ENCODE measurements at places on chromosomes 2 and 18. TPM values are rescaled to one million over a fixed set of nuclear protein-coding genes. Genes with fewer than 3 reads are reported as not detected.

Gene GKN1
- total RNA-seq: not detected

Gene SLC30A3
- total RNA-seq: 0.88 TPM

DNA sequence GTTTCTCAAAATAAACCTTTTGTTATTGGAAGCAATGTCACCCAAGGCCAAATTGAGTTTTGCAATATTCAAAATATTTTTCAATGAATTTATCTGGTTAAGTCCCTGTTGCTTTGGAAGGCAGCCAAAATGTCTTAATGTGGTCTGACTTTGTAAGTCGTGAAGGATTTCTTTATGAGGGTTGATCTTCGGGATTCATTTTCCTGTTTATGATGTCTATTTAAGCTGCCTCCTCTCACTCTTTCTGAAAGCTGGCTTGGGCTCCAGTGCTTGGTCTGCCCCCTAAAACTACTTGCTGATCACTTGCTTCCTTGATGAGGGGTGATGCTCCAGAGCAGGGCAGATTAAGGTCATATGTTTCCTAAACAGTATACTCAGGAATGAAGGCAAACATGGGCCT is 141.1 kb downstream of the ANTXR1 start:
- H3K36me3 ChIP-seq: no peaks in the 10 kb centered on the region
- H3K27ac ChIP-seq: peak overlapping the region; percentile 61
- H3K4me1 ChIP-seq: no peaks in the 10 kb centered on the region
- no peaks in the 10 kb centered on the region for H3K27me3 ChIP-seq
- no peak overlapping the region for H3K4me3 ChIP-seq

DNA sequence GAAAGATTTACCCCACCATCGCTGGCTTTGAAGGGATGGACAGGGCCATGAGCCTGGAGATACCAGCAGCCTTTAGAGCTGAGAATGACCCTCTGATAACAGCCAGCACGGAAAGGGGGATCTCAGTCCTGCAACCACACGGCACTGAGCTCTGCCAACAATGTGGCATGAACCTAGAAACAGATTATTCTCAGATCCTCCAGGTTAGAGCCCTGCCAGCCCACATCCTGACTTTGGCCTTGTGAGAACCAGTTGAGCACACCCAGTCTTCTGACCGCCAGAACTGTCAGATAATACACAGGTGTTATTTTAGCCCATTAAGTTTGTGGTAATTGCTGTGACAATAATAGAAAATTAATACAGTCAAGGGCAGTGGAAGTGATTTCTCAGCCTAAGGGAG is 9.4 kb upstream of the GNLY start:
- H3K36me3 ChIP-seq: no peaks in the 10 kb centered on the region
- H3K27me3 ChIP-seq: no peaks in the 10 kb centered on the region
- DNase-seq: no peak

Gene CD207
- total RNA-seq: 2.9 TPM

- no peaks in the 10 kb centered on the region for H3K36me3 ChIP-seq
- no peaks in the 10 kb centered on the region for H3K4me1 ChIP-seq
- DNase-seq: no peak
- H3K27ac ChIP-seq: no peak overlapping the region
- no peak overlapping the region for H3K4me3 ChIP-seq
- no peaks in the 10 kb centered on the region for H3K27me3 ChIP-seq
Measured at GRCh38 chr2:9403924-9404323, 19.4 kb downstream of the ITGB1BP1 start.

Gene APCDD1
- total RNA-seq: 288 TPM

- H3K36me3 ChIP-seq: no peaks in the 10 kb centered on the region
- no peak for DNase-seq
- no peak overlapping the region for H3K4me3 ChIP-seq
Measured at GRCh38 chr18:31149351-31149750, 13.3 kb downstream of the DSC1 start.

All from uterus (tissue), 4 donors.